ENCODE measurements at places on chromosomes 7 and 10.

DNA sequence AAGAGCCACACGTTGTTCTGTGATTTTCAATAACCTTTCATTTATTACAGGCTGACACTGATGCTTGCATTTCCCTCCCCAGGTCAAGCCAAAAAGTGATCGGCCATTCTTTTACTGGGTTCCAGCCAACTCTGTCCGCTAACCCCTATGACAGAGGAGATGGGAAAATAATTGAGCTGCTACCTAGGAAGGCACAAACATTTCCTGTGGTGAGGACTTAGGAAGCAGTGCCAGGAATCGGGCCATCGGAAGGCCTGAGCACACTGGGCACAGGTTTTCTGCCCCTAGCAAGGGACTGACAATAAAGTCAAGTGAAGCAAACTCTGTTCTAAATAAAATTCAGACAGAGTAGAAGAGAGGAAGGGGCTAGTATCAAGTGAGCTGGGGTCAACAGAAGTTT lies 313.0 kb upstream of the AOAH start:
- no peak for DNase-seq

DNA sequence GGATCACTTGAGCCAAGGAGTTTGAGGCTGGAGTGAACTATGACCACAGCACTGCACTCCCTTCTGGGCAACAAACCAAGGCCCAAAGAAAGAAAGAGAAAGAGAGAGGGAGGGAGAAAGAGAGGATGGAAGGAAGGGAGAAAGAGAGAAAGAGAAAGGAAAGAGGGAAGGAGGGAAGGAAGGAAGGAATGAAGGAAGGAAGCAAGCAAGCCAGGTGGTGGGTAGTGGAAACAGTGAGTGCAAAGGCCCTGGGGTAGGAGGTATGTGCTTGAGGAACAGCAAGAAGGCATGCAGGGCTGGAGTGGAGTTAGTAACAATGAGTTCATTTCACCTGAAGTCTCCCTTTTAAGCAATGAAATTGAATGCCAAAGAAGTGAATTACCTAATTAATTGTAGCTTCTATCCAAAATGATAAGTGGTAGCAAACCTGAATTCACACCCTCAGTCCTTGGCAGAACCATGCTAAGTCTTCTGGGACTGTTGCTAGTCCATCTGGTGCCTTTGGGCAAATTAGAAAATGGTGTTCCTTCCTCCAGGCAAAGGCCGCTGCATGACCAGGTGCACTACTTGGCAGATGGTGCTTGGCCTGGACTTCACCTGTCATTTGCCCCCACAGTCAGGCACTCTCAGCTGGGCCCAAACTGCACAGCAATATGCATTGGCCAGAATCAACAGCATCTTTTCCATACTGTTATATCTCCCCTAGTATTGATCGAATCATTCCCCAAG lies 67.4 kb upstream of the MPP7 start:
- DNase-seq = no peak

GRCh38 chr10:31146491-31147209 lies 115.0 kb upstream of the ZNF438 start:
- no peak for DNase-seq

DNA sequence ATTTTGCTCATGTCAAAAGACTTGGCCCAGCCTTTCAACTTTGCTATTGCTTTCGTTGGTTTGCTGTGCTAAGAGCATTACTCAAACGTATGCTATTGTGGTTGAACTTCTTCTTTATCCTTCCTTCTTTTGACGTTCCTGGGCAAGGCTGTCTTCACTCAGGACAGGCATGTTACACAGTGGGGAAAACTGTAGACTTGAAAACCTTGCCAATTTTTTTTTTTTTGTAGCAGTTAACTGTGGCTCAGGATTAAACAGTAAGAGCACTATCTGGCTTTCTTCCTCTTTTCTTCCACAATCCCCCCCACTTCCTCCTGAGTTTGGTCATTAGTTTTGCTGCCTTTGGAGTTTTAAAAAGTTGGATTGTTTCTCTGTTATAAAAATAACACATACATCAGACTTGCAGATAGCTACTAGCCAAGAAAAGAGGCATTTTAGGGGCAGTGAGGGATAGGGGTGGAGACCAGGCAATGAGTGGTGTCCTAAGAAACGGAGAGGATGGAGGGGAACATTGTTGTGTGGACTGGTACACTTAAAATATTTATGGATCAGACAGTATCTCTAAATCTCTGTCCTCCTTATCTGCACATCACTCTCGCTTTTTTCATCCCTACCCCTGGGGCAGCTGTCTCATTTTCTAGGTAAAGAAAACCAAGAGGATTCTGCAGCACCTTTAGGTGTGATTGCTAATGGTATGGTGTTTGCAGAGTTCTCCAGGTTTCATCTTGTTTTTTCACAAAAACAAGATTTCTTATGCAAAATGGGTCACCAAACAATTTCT lies 181.7 kb downstream of the LRMDA start:
- no peak for DNase-seq

- DNase-seq = no peak
These were observed 55.2 kb downstream of the CDK6 start for GRCh38 chr7:92781117-92781720.

- DNase-seq = no peak
These were observed 109.6 kb downstream of the CYTH3 start for GRCh38 chr7:6162650-6163366.

DNA sequence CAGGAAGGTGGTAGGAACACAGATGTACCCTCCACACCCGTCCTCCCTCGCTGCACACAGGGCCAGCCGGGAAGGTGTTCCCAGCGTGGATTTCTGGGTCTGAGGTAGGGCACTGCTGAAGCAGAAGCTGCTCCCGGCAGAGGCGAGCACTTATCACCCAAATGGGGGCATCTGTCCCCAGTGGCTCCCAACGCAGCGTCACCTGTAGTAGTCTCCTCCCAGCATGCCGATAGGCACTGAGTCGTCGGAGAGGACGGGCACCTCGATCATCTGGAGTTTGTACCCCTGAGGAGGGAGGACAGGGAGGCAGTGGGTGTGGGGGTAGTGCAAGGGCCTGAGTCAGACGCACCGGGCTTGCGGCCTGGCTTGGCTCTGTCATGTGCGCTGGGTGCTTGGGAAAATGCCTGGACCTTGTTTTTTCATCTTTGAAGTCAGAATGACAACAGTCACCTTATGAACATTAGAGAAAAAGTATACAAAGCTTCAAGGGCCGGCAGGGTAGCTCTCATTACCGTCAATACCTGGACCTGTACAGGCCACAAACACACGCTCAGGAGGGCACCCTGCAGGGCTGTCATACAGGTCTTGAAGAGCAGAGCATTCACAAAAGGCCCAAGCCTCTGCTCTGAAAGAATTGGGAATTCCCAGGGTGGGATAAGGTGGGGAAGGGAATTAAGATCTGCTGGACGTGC lies 3.1 kb upstream of the PYROXD2 start:
- no peak for DNase-seq
